Urinary bladder (tissue), 4 donors: ENCODE measurements at places on chromosomes 6 and 20.

- no peak for DNase-seq
These were observed 250.1 kb downstream of the ATXN1 start for GRCh38 chr6:16511040-16511660.

DNA sequence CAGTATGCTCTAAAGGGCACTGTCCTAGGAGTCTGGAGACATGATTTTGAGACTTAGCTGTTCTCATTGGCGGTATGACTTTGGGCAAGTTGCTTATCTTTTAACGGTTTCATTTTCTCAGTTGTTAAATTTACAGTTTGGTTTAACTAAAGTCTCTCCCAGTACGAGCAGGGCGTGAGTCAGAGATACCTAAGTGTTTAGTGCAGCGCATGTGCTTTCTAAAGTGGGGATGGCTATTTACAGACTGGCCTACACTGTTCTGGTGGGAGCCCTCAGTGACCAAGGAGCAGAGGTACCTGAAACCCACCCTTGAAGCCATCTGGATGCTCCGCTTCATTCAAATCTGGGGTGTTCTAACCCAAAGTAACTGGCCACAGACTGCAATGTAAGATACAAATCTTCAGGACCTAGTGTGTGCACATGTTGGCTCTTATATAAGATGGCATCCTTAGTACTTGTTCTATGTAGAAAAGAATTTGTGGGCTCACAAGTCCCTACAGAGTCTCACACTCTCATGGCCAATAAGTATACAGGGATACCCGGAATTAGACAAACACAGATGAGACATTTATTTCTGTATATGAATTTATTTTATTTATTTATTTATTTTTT is 10.7 kb downstream of the MSH5 start:
- no peak for DNase-seq

- no peak for DNase-seq
These were observed 118.2 kb upstream of the GJE1 start for GRCh38 chr6:142014515-142014914.

DNA sequence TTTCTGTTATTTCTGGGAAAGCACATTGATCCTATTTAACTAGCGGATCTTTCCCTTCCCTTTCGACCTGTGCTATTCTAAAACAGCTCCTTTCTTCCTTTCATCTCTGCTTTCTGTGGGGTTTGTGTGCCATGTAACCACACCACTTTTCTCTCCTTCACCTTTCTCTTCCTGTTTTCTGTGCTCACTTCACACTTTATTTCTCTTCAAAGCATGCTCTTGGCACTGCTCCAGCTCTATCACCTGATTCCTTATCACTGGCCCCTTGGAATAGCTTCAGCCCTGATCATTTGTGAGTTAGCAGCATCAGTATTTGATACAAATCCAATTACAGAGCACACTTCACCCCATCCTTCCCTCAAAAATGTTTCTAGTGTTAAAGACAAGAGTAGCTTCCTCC is 8.1 kb upstream of the METTL24 start:
- DNase-seq, result no peak

- DNase-seq, result no peak
These were observed 172.8 kb downstream of the BACH2 start for GRCh38 chr6:90123831-90124230.

- DNase-seq, result no peak
These were observed 542 bp upstream of the AFG1L start for GRCh38 chr6:108294297-108294726.

- DNase-seq, result no peak
These were observed 40.5 kb downstream of the ARMC2 start for GRCh38 chr6:108888745-108889144.
